ENCODE measurements at places on chromosomes 2 and 18.

DNA sequence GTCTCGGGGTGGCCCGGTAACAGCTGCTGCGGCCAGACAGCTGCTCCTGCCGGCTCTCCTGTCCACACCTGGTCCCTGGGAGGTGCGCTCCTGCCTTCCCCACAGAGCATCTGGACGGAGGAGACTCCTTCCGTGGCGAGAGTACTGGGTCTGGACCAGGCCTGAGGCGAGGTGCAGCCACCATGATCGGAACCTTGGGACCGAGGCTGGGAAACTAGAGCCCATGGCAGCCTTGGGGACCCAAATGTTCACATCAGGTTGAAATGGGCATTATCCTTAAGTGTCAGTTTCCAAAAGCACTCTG lies 628 bp downstream of the GIGYF2 start:
- no peak for DNase-seq

DNA sequence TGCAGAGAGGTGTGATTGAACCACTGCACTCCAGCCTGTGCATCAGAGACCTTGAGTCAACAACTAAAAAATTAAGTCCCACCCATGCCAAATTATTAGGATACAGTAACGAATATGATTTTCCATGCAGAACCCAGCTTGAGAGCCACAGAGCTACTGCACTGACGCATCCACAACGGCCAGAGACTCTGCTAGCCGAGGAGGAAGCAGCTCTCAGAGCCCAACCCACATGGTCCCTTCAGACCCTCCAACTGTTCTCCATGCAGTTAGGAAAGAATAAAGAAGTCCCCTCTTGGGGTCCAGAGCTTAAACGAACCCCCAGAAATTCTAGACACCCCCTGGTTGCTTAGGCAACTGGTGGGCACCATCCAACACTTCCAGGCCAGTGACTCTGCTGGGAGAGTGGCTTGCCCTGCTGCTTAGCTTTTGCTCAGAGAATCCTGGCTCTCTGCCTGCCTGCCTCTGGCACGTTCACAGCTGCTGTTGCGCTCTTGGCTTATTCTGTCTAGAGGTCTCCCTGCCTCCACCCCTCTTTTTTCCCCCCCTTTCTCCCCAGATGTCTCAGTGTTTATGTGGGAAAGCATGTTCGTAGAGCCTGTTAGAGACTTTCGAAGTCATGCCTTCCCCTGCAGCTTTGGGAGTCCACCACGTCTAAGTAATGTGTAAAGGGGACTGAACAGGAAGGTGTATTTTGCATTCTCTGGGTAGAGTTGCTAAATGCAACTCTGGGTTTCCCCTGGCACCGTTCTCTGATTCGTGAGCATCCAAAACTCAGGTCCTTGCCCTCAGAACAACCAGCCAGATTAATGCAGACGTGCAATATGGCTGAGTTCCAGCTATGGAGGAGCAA lies 26.0 kb upstream of the SP3 start:
- DNase-seq, result no peak

DNA sequence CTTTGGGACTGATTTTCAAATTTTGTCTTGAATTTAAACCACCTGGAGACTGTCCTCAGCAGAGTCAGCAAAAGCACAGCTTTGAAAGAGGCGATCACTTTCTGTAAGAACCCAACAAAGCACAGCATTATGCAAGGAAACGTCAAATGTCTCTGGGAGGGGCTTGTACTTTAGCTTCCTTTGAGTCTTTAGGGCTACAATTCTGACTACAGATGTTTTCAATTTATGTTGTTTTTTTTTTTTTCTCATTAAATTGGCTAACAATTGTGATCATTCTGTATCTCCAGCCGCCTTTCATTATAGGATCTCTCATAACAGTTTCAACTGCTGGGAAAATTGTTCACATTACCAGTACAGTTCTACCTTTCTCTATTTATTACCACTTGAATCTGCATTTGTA lies 48.3 kb downstream of the COL3A1 start:
- no peak for DNase-seq

DNA sequence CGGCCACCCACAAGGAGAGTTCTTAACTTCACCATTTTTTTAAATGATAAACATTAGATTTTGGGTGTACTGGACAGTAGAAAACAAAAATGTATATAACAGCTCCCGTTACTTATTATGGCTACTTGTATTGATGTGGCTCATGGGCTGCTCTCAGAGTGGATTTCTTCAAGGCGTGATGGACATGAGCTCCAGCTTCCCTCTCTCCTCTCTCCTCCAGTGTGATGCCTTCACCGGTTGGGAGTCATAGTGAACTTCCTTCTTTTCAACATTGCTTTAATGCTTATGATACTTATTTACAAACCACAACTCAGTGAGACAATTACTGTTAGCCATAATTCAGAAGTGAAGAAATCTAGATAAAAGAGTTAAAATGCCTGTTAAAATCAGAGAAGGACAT lies 515.2 kb downstream of the RNF144A start:
- no peak for DNase-seq

DNA sequence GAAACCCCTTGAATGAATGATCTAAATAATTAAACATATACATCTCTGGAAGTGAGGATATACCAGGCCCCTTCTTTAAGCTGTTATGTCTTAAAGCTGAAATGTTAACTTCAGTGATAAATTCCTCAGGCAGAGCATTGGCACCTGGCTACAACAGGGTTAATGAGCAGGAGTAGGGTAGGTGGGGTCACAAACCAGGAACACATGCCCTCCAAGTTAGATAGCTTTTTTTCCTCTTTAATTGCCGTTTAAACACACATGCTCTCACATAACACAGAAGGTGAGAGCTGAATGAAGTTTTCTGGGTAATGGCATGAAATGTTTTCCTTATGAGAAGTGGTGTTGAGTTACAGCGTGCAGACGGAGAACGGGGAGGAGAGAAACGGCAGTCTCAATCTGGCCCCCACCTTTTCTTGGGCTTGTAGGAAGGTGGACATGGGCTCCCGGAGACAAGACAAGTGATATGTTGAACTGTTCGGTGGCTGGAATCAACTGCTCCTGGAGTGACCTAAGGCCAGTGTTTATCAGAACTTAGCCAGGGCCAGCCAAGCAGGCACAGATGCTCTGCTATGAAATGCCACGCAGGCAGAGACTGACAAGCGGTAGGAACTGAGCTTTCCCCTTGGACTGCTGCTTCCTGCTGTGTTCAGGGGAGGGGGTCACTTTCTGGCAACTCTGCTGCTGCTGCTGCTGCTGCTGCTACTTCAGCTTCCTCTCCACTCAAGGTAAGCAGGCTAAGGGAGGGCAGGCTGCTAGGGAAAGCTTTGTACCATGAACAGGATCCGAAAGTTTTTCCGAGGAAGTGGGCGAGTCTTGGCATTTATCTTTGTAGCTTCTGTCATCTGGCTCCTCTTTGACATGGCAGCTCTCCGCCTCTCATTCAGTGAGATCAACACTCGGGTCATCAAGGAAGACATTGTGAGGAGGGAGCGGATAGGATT lies at the start of gene GALNT5:
Gene GALNT5, plus strand, starts transcription at position 394 of the 941 bp plus-strand sequence. Its CDS starts 378 bp downstream, at position 772.
- no peak for DNase-seq

Data from HTR-8/SVneo (cell line).